ENCODE measurements at places on chromosomes 2 and 18.
A peak's percentile ranks its signal among the peaks of the same experiment; 100 is the strongest.

DNA sequence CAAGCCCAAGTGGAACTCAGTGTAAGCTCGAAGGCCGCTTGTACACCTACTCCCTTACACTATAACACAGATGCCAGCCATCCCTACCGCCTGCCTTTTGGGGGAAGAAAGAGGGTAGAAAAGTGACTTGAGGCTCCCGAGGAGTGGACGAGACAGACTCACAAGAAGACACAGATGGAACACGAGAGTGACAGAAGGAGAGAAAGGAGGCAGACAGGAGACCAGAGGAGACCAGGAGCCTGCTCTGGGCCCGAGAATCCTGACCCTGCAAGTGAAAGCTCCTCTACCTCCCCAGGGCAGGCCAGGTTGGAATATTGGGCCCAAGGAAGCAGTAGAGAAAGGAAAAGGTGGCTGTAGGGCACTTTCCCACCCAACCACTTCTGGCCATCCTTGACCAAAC is 23.4 kb upstream of the TNS1 start:
- no peak for ATAC-seq

- no peak for ATAC-seq
Measured at GRCh38 chr2:36468463-36469105, 113.0 kb downstream of the CRIM1 start.

DNA sequence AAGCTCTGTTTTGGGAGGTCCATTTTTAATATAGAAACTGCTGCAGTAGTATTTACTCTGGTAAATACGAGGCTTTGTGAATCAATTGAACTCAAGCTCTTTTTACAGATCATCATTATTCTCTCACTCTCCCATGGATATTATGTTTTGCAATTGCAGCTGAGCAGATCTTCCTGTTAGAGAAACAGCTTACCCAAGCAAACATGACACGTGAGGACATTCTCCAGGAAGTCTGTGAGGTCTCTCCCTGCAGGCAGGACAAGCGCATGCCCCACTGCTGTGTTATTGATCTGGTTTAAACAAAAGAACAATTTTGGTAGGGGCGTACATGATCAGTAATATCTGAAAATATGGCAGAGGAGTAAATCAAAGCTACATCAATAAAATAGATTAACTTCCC is 72.1 kb downstream of the COL6A3 start:
- no peak for ATAC-seq

DNA sequence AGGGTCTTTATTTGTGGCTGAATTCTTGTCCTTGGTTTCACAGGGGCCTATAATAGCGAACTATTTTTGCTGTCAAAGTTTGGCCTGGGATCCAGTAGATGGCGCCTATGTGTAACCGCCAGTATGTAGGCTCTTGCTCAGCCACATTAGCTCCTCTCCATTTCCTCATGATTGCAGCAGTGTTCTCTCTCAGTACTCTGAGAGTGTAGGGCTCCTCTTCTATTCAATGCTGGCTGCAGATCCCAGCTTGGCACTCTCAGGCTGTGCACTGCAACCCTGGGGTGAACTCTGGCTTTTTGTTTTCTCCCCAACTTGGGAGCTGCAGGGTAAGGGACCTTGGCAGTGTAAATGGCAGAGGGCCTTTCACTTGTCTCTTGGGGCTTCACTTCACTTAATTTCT is 344.6 kb upstream of the CHAC2 start:
- peak; percentile 82 for ATAC-seq

GRCh38 chr2:235860111-235860510 is 308.1 kb downstream of the GBX2 start:
- ATAC-seq: no peak

DNA sequence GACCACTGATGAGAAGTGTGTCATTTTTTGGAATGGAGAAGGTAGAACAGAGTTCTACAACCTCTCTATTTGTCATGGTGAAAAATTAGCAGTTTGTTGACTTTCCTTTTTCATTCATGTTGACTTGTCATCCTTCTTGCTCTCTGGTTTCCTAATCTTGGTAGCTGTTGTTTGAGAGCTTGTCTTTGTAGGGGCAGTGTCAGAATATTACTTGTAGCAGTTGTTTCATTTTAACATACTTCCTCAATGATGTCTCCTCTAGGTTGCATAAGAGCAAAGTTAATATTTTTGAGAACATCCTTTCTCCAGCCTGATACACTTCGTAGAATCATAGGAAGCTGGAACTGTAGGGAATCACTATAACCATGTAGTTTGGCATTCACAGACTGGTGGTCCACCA is 368.2 kb upstream of the FANCL start:
- no peak for ATAC-seq

GRCh38 chr2:100236166-100236565 is 86.1 kb downstream of the LONRF2 start:
- ATAC-seq: no peak

- no peak for ATAC-seq
Measured at GRCh38 chr18:76395609-76396008, 99.4 kb downstream of the ZNF516 start.

GRCh38 chr2:159939946-159940345 is 122.5 kb downstream of the PLA2R1 start:
- ATAC-seq: no peak

DNA sequence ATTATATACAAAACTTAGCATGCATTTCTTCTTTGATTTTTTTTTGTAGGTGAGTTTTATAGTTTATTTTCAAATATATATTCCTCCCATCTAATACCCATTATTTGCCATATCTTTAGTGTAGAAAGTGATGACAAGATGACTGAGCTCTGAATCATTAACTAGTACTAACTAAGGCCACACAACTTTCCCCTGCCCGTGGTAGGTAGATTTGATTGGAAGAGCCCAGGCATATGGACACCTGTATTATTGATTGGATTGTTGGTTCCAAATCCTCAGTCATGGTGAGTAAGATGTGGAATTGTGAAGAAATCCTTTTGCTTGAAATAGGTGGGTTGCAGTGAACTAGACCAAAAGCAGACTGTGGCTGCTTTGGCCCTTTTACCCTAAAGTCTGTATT is 54.8 kb downstream of the ABI2 start:
- ATAC-seq: no peak

DNA sequence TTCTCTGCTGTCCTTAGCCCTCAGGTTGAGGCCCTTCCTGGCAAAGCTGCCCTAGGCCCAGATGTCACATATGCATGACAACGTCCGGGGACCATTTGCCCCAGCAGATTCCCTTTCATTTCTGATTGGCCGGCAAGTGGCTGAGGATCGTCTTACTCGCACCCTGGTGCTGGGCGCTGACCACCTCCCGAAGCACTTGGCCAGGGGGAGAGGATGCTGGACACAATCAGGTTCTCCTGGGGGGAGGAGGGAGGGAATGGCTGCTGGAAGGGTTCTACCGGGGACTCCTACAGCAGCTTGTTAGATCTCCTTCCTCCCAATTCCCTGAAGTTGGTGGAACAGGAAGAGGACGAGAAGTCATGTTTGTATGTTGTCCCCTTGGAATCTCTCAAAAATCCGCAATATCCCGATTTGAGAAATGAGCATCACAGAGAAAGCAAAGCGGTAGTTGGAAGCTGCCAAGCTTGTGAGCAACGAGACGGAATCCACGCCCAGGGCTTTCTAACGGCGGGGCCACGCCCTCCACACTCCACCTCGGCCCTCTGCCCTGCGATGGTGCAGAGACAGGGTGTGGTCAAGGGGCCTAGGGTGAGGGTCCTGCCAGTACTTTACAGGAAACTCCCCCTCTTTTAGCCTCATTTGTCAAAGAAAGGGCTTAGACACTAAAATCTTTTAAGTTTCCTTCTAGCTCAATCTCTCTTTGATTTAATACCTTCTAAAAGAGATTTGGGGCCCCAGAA is 61.8 kb upstream of the YWHAQ start:
- ATAC-seq: no peak

DNA sequence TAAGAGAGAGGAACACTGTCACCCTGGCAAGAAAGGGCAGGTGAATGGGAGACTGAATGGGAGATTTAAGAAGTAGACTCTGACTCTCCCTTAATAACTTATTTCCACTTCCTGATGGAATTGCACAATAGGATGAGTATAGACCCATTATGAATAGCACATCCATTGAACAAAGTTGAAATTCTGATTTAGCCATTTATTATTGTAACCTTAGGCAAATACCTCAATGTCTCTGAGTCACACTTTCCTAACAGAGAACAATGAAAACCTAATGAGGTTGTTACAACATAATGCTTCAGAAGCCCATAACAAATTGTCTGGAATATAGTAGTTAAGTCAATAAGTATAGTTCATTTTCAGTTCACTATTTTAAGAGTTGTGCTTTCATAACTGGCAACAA is 78.9 kb downstream of the NRXN1 start:
- ATAC-seq: peak; percentile 35

DNA sequence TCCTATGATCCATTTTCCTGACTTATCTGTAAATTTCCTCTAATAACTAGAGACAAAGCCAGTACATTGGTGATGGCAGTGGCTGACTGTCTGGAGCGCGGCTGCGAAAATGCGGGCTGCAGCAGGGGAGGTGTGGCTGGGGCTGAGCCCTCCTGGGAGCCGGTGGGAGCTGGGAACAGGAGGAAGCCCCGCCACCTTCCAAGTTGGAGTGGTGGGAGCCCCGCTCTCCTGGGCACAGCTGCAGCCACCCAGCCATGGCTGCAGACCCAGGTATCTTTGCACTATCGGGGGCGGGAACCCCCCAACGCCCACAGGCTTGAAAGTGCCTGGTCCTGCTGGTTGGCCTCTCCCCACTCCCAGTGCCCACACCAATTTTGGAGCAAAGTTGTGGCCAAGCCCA is 633.0 kb upstream of the TMEFF2 start:
- no peak for ATAC-seq

DNA sequence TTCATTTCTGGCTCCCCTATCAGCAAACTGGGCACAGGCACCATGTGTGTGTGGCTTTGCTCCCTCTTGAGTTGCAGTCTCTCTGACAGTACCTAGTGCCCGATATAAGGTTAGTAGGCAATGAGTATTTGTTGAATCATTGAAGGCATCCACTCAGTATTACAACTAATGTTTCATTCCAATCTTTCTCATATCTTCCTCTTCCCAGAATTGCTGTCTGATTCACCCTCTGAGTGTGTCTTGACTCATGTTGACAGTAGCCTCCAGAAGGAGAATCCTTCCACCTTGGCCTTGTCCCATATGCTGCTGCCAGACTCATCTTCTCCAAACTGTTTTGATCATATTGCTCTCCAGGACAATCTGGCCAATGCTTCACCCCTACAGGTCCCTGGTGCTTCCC is 202.5 kb downstream of the LRRTM1 start:
- no peak for ATAC-seq

GRCh38 chr2:77767388-77768076 is 245.4 kb upstream of the LRRTM4 start:
- ATAC-seq: no peak

GRCh38 chr18:48667276-48668254 is 128.7 kb downstream of the CTIF start:
- peak; percentile 32 for ATAC-seq

GRCh38 chr2:218421027-218421426 is 2.1 kb downstream of the VIL1 start:
- ATAC-seq: no peak

DNA sequence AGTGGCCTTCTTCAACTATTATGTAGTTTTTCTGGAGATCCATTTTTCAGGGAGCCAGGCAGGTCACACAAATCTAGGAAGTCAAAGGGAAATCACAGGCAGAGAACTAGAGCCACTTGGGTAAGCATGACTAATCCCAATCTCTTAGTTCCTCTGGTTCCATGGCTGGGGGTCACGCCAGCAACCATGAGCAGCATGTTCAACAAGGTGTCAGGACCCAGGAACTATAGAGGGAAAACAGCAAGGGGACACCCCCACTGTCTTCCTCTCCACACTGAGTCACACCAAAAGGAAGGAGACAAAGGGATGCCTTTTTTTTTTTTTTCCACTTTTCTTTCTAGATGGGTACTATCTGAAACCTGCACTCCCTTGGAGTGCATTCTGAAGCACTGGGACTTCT is 250.9 kb downstream of the OTX1 start:
- no peak for ATAC-seq

- ATAC-seq: no peak
Measured at GRCh38 chr2:213285404-213285803, 1.1 kb downstream of the SPAG16 start.

All from motor neuron (in vitro differentiated cells).